ENCODE measurements at places on chromosomes 4 and X.
A peak's percentile ranks its signal among the peaks of the same experiment; 100 is the strongest.

- DNase-seq = no peak
Observed at GRCh38 chr4:53463340-53463739, 85.9 kb downstream of the FIP1L1 start.

GRCh38 chrX:39734174-39734776 is 363.5 kb downstream of the BCOR start:
- no peak for DNase-seq

DNA sequence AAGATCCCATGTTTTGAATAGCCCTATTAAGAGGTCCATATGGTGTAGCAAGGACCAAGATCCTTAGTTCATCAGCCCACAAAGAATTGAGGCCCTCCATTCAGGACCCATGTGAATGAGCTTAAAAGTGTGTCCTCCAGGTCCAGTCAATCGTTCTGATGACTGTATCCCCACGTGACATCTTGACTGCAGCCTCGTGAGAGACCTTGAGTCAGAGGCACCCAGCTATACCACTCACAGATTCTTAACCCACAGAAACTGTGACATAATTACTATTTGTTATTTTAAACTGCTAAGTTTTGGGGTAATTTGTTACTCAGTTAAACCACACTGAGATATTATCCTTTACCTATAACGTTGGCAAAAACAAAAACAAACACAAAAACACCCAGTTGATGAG is 62.4 kb downstream of the ZNF182 start:
- DNase-seq = no peak

- no peak for DNase-seq
Observed at GRCh38 chr4:186200516-186200915, 9.1 kb downstream of the CYP4V2 start.

DNA sequence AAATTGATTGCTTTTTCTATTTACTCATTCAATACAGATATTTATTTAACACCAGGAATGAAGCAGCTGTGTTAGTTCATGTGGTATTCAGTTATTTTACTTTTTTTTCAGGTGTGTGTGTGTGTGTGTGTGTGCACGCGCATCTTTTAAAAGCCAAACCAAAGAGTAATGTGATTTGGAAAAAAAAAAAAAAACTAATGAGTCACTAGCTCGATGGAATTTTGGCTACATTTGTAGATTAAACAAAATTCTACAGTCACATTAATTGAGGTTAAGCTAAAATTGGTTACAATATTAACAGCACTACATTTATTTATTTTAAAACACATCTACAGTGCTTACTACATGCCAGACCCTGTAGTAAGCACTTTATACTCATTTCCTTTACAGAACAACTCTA is 66.8 kb downstream of the HHIP start:
- peak; percentile 11 for DNase-seq

DNA sequence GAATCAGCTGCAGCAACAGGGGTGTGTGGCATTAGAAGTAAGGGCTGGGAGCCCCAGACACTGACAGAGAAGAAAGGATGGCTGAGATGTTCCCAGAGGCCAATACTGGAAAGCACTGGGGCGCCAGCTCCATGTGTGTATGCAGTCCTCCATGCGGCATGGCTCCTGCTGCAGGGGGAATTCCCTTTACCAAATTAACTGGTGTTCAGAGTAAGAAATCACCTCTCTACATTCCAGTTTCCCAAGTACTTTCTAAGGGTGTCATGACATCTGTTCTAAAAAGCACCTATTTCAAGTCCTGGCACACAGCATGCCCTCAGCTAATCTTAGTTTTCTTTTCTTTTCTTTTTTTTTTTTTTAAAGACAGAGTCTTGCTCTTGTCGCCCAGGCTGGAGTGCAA is 98.0 kb downstream of the MAML3 start:
- DNase-seq = no peak

DNA sequence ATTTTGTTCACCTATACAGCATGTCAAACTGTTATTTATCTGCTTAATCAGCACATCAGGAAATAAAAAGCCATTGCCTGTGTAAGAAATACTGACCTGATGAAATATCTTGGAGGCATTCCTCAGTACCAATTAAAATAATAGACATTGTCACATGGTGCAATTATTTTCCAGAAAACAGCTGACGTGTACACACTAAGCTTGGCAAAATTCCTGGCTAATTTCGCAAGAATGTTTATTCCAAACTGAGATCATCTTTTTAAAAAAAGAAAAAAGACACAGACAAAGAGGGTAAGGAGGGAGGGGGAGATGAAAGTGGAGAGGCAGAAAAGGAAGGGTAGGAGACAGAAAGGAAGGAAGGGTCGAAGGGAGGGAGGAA is 61.9 kb upstream of the NFKB1 start:
- peak; percentile 49 for DNase-seq

DNA sequence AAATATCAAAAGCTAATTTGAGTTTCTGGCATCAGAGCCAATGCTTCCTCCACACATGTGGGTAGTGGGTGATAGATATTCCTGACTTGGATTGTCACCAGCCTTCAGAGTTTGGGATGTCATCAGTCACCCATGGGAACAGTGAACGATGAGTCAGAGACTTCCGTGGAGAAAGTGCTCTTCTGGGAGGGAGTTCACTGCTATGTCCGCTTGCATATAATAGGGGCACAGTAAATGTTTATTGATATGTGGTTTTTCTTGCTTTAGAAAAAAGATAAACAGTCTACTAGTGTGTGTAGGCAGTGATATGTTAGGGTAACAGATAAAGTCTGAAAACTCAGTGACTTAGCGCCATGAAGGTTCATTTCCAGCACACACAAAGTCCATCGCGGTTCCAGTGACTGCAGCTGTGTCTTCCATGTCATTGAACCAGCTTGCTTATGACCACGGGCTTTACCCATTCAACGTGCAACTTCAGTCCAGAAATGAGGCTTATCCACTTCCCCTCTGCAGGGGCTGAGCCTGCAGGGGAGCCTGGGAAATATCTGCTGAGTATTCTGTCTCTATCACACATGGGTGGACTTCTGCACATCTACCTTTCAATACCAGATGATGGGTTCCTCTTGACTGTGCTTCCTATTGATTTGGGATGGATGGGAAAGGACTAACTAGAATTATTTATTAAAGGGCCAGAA is 87.7 kb upstream of the WWC2 start:
- peak; percentile 20 for DNase-seq

DNA sequence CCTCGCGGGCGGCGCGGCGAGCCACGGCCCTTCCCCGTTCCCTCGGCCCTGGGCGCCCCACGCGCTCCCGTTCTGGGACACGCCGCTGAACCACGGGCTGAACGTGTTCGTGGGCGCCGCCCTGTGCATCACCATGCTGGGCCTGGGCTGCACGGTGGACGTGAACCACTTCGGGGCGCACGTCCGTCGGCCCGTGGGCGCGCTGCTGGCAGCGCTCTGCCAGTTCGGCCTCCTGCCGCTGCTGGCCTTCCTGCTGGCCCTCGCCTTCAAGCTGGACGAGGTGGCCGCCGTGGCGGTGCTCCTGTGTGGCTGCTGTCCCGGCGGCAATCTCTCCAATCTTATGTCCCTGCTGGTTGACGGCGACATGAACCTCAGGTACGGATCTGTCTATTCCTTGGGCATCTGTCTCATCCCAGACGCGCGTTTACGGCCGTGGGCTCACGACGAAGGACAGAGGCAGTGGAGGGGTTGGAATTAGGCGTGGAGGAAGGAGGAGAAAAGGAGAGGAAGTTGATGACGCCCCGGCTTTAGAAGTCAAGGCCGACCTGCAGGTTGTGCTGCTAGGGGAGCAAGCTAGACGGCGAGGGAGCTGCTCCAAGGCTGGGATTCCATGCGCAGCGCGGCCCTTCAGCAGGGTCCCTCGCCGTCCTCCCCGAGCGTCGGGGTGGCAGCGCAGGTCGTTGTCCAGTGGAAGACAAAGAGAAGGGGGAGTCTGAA is 792 bp downstream of the SLC10A4 start:
- no peak for DNase-seq

GRCh38 chr4:33961761-33962160 is 2282.6 kb downstream of the ARAP2 start:
- no peak for DNase-seq

GRCh38 chrX:15525664-15526416 is 25.2 kb downstream of the BMX start:
- DNase-seq = no peak

DNA sequence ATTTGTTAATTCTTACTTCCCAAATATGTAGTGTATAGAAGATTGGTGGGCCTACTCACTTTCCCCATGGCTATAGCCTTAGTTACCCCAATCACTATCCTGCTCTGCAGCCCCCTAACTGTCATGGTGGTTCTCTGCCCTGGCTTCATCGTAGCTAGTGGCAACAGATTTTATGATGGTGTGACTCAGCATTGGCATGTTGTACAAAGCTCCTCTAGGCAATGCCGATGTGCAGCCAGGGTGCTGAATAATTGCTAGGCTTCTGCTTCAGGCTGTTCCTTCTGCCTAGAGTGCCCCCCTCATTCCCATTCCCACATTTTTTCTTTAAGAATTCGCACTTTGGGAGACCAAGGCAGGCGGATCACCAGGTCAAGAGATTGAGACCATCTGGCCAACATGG is 35.2 kb downstream of the AFF2 start:
- DNase-seq = no peak

DNA sequence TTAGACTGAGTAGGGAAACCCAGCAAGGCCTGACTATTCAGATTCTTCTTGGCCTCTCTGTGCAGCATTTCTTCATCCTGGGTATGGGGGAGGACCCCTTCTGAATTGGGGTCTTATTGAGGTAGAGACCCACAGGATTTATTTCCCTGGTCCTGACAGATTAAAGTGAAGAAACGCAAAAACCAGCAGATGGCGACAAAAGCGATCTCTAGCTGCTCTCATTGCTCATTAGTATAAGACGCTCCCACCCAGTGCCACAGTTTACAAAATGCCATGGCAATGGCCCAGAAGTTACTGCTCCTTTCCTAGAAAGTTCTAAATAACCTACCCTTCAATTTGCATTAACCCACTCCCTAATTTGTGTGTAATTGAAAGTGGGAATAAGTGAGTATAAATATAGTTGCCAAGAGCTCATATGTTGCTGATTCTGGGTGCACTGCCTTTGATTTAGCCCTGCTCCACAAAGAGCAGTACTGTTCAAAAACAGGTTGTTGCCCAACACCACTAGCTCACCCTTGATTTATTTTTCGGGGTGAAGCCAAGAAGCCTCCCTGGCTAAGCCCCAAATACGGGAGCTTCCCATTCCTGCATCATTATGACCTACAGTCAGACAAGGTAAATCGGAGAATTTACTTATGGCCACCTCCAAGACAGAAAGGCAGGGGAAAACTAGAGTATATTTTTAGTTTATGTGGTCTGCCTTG is 3.7 kb upstream of the BEX4 start:
- DNase-seq = peak; percentile 33

- DNase-seq = no peak
Observed at GRCh38 chrX:68865926-68866325, 37.1 kb downstream of the EFNB1 start.

GRCh38 chr4:75745721-75746199 is 21.4 kb downstream of the USO1 start:
- DNase-seq = no peak

- DNase-seq = no peak
Observed at GRCh38 chr4:89939994-89940393, 45.3 kb downstream of the MMRN1 start.

DNA sequence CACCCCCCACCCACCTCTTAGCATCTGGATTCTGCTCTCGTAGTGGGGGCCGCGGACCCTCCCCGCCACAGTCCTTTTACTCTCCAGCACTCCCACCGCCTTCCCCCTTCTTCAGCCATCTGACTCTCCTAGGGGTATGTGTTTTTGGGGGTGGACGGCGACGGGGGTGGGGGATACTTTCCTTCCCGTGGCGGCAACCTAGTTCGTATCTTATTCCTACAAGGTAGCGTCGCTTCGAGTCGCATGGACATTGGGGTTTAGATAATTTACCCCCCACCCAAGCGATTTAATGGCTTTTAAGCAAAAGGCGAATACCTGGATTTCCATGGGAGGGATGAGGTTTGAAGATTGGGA is 1.3 kb upstream of the BCORL1 start:
- no peak for DNase-seq

DNA sequence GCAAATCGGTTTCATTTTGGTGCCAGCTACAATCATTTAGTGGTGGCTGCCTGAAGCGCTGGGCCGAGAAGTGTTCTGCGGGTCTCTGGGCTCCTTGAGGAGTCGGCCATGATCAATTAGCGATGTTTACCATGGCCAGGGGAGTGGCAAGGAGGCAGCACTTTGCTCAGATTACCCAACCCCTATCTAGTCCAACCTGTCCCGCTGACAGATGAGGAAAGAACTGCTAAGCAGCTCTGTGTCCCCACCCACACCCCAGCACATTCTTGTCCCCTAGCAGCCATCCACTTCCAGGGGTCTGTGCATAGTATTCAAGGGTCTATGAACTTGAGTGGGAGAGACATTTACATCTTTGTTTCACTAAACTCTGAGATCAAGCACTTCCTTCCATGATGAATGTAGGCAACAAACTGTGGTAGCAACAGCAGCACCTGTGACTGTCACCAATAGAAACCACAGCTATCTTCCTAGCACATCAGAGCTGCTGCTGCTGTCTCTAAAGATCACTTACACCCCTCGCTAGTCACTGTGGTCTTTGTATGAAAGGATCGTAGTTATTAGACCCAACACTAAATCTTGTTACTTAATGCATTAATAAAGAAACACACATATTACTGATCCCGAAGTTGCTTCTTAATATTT is 331.6 kb downstream of the BCOR start:
- DNase-seq = no peak

DNA sequence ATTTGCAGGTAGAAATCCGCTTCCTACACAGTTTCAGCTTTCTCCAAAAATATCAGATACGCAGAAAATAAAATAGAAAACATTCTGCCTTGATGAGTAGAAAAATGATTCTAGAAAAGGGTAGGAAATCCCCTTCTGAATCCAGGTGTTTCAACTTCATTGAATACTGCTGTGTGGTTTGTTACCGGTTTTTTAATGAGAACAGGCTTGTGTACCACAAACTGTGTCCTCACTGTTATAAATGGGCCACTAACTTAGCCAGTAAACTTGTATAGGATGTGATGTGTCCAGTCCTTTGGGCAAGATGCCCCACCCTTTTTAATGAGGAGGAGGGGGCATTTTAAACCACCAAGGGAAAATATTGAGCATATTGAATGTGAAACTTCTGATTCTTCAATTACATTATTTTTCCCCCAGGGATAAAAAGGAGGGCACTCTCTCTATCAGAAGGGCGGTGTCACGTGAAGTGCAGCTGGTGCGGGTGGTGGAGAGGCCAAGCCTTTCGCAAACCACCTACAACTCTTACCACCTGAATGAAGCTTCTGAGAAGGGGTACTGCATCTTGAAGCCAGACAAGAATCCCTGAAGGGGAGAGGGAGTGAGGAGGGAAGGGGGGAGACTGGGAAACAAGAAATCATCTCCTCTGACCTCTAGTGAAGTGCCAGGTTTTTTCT is 4.5 kb downstream of the CXXC4 start:
- no peak for DNase-seq

DNA sequence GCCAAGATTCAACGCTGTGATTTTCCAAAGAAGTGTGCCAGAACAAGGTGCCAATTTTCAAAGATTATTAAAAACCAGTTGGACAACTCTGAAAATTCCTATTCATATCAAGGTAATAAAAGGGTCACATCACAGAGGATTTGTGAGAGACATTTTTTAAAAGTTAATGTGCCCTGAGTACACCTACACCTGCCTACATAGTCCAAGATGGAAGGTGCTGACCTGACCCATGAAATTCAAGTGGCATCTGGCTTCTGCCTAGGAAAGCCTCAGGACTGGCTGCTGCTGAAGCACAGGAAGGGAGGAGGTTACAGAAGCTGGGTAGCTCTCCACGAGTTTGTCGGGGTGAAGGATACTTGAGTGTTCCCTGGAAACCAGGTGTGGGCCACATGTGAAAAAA is 11.4 kb upstream of the ARSJ start:
- no peak for DNase-seq

- DNase-seq = no peak
Observed at GRCh38 chrX:14825851-14826250, 47.0 kb downstream of the FANCB start.
